ENCODE measurements at places on chromosomes 7 and 10. TPM values are rescaled to one million over a fixed set of nuclear protein-coding genes. Genes with fewer than 3 reads are reported as not detected.

- no peak for DNase-seq
- no peaks in the 10 kb centered on the region for H3K4me1 ChIP-seq
These were observed 45.9 kb upstream of the ZNF479 start for GRCh38 chr7:57177856-57178767.

GRCh38 chr10:127279334-127279774 lies 83.0 kb upstream of the INSYN2A start:
- no peaks in the 10 kb centered on the region for H3K36me3 ChIP-seq
- H3K4me3 ChIP-seq: no peak overlapping the region
- H3K27me3 ChIP-seq: no peaks in the 10 kb centered on the region
- H3K27ac ChIP-seq: no peak overlapping the region

DNA sequence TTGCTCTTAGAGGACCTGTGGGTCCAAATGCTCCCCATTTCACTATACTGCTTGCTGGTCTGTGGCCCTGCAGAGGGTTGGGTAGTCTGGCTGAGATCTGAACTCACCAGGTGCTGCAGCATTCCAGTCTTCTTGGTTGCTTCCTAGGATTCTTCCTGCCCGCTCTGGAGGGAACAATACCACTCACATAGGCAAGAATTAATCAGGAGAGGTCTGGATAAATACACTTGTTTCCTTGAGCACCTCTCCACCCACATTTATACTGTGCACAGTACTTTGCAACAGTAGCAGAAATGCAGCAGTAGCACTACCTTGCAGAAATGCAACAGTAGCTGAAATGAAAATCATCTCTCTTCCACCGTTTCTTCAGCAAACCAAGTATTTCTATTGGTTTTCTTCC lies 125.3 kb downstream of the INSYN2A start:
- H3K27me3 ChIP-seq: no peaks in the 10 kb centered on the region
- no peak for DNase-seq
- no peaks in the 10 kb centered on the region for H3K4me1 ChIP-seq
- no peak overlapping the region for H3K27ac ChIP-seq

DNA sequence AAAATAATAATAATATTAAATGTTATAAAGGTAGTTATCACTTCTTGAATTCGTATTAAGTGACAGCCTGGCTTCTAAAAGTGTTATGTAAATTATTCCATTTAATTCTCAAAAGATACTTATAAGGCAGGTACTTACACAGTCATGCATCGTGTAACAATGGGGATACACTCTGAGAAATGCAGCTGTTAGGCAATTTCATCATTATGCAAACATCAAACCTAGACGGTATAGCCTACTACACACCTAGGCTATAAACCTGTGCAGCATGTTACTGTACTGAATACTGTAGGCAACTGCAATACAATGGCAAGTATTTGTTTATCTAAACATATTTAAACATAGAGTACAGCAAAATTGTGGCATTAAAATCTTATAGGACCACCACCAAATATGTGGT lies 1.5 kb downstream of the IFIT1 start:
- H3K4me3 ChIP-seq: peak overlapping the region; percentile 87
- no peak for DNase-seq
- peaks cover 54% of the 10 kb centered on the region for H3K4me1 ChIP-seq
- no peak overlapping the region for H3K27ac ChIP-seq

DNA sequence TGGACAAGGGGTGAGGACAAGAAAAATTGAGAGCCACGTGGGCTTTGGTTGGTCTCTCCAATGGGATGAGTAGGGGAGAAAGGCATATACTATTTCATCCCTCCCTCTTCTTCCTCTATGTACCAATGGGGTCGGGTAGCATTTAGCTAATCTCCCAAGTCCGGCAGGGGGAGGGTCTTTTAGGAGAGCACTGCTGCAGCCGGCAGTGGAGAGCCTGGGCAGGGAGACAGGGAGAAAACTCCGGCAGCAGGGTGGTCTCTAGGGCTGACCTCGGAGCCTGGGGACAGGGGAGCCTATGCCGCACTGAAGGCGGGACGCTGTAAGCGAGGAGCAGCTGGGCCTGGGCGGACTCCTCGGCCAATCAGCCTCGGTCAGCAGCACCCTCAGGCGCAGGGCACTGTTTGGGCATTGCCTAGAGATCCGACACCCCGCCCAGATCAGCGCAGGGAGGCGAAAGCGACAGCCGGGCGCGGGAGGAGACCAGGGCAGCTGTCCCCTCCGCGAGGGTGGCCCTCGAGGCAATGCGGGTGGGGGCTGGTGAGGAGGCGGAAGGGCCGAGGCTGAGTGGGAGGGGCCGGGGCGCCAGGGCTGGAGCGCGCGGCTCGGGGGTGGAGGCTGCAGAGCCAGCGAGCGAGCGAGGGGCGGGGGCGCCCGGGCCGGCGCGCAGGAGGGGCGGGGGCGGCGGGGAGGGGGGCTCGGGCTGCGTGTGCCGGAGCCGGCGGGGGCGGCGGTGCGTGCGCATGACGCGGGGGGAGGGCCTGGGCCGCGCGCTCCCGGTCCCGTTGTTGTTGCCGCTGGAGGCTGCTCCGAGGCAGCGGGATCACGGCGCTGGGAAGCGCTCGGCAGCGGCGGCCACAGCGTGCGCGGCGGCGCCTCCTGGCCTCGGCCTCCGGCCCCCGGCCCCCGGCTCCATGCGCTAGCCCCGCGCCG lies at the start of gene AGAP3:
Gene AGAP3, plus strand, starts transcription at position 785 of the 930 bp plus-strand sequence. CDS start 267 bp downstream, outside the sequence.
- H3K4me1 ChIP-seq: peaks cover 39% of the 10 kb centered on the region
- peaks cover 4% of the 10 kb centered on the region for H3K36me3 ChIP-seq
- peak within 1 kb of the TSS; percentile 89 for H3K4me3 ChIP-seq
- DNase-seq: peak; percentile 63

DNA sequence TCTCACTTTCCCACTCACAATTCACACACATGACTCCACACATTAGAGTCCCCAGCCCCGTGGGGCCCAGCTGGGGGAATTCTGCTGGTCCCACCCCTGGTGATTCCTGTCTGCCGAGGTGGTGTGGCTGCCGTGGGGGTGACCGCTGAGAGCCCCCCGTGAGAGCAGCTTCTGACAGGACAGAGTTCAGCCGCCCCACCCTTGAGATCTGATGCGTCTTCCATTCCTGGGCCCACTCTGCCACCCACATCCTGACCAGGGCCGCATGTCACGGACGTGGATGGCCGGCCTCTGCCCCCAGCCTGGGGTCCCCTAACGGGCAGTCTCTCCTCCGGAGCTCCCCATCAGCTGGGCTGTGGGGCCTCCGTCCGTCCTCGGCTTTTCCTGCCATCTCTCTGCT lies 240.1 kb upstream of the PITRM1 start:
- H3K36me3 ChIP-seq: peaks cover 4% of the 10 kb centered on the region
- DNase-seq: no peak
- H3K4me3 ChIP-seq: no peak overlapping the region
- H3K27me3 ChIP-seq: peaks cover 16% of the 10 kb centered on the region
- H3K27ac ChIP-seq: no peak overlapping the region
- peaks cover 6% of the 10 kb centered on the region for H3K4me1 ChIP-seq

GRCh38 chr10:72098301-72098835 lies 10.0 kb upstream of the SPOCK2 start:
- DNase-seq: no peak
- H3K36me3 ChIP-seq: peaks cover 50% of the 10 kb centered on the region
- H3K4me3 ChIP-seq: no peak overlapping the region
- no peaks in the 10 kb centered on the region for H3K27me3 ChIP-seq

DNA sequence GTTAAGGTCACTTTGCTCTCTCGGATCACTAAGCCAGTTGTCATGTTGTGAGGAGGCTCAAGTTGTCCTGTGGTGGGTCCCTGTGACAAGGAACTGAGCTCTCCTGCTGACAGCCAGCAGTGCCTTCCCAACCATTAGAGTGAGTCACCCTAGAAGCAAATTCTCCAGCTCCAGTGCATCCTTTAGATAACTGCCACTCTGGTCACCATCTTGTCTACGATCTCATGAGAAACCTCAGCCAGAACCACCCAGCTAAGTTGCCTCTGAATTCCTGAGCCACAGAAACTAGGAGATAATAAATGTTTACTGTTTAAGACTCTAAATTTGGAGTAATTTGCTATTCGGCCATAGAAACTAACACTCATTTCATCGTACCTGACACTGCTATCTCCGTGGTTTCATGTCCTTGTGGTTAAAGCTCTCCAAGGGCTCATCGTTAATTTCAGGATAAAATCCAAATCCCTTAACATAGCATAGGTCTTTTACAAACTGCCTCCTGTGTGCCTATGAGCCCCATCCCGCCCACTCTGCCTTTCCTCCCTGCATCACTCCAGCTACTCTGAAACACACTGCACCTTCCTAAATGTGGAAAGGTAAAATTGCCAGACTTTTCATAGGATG lies 56.5 kb upstream of the WIPF3 start:
- no peaks in the 10 kb centered on the region for H3K4me1 ChIP-seq
- DNase-seq: no peak
- H3K4me3 ChIP-seq: no peak overlapping the region
- H3K27me3 ChIP-seq: peaks cover under 1% of the 10 kb centered on the region
- H3K27ac ChIP-seq: no peak overlapping the region

DNA sequence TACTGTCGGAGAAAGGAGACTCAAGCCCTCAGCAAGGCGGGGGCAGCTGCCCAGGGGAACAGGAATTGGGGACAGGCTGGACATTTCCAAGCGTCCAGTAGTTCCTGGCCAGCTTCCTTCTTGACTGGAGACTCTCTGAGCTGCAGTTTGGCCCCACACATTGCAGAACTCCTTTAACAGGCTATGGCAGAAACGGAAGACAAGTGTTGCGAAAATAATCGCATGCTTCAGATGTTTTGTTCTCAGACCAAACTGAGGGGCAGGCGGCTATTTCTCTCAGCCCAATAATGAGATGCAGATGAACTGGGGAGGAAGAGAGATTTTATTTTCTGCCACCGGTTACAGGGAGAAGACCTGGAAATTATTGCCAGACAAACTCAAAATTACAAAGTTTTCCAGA lies 88.0 kb upstream of the PFKP start:
- no peak overlapping the region for H3K4me3 ChIP-seq
- no peak for DNase-seq
- H3K36me3 ChIP-seq: no peaks in the 10 kb centered on the region

DNA sequence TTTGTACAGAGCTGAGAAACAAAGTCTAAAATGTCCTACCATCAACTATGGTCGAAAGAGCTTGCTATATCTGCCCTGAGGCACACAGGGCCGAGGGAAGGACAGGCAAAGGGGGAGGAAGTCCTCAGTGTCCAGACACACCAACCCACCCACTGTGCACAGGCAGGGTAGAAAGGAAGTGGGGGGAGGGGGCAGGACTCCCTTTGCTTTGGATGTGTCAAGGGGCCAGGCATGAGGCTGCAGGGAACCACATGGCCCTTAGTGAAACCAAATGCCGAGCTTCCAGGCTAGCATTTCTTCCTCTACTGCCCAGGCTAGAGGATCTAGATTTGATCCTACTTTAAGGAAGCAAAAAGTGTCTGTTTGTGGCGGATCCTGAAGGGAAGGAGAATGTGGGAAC lies 28.6 kb downstream of the KCNH2 start:
- H3K27ac ChIP-seq: no peak overlapping the region
- no peaks in the 10 kb centered on the region for H3K4me1 ChIP-seq
- no peak overlapping the region for H3K4me3 ChIP-seq

GRCh38 chr7:23114896-23115295 lies 9.3 kb downstream of the KLHL7 start:
- no peak for DNase-seq
- no peak overlapping the region for H3K27ac ChIP-seq
- peaks cover 2% of the 10 kb centered on the region for H3K4me1 ChIP-seq
- H3K4me3 ChIP-seq: no peak overlapping the region
- H3K36me3 ChIP-seq: no peaks in the 10 kb centered on the region
- H3K27me3 ChIP-seq: no peaks in the 10 kb centered on the region

- H3K4me3 ChIP-seq: no peak overlapping the region
- no peaks in the 10 kb centered on the region for H3K36me3 ChIP-seq
- H3K27me3 ChIP-seq: peaks cover 2% of the 10 kb centered on the region
- no peaks in the 10 kb centered on the region for H3K4me1 ChIP-seq
These were observed 60.3 kb downstream of the COBL start for GRCh38 chr7:51256209-51256781.

DNA sequence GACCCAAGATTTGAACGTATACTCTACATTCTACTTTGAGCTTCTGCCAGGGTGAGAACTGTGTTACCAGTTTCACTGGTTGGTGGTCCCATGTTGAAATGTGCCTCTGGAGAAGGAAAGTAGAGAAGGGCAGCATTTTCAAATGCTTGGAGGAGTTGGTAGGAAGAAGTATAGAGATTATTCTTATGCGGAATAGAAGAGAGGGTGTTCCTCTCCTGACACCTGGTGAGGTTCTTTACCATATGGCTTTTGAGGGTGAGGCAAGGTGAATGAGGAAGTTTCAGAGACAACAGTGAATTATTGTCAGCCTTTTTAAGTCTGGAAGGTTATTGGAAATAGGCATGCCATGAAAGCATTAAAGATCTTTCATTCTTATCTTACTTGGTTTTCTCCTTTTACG lies 34.3 kb downstream of the R3HCC1L start:
- no peak for DNase-seq
- H3K27ac ChIP-seq: no peak overlapping the region
- peaks cover 4% of the 10 kb centered on the region for H3K4me1 ChIP-seq
- H3K36me3 ChIP-seq: peaks cover 36% of the 10 kb centered on the region

- H3K27me3 ChIP-seq: no peaks in the 10 kb centered on the region
- no peak overlapping the region for H3K27ac ChIP-seq
- no peak overlapping the region for H3K4me3 ChIP-seq
These were observed 74.6 kb downstream of the CACUL1 start for GRCh38 chr10:118680197-118680596.

- H3K4me3 ChIP-seq: no peak overlapping the region
- H3K36me3 ChIP-seq: no peaks in the 10 kb centered on the region
- H3K27ac ChIP-seq: no peak overlapping the region
These were observed 41.8 kb upstream of the LRRC18 start for GRCh38 chr10:48981310-48981907.

DNA sequence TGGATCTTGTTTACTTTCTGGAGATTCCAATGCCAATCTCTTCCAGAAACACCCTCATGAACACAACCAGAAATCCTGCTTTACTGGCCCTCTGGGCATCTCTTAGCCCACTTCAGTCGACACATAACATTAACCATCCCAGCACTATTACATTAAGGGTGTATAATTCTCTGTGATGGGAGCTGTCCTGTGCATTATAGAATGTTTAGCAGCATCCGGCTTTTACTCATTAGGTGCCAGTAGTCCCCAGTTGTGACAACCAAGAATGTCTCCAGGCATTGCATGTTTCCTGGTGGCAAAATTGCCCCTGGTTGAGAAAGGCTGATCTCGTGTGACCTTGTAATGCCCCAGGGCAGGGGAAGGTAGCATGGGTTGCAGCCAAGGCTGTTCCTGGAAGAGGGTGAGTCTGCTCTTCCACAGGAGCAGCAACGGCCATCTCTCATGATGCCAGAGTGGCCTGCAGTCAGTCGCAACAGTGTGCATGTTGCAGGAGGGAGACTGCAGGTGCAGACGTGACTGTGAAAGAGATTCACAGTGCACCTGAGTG lies 2.6 kb upstream of the DDC start:
- H3K27me3 ChIP-seq: peaks cover 24% of the 10 kb centered on the region
- H3K36me3 ChIP-seq: no peaks in the 10 kb centered on the region
- no peak overlapping the region for H3K27ac ChIP-seq
- no peaks in the 10 kb centered on the region for H3K4me1 ChIP-seq

- peaks cover 5% of the 10 kb centered on the region for H3K27me3 ChIP-seq
- H3K4me1 ChIP-seq: peaks cover 8% of the 10 kb centered on the region
- no peaks in the 10 kb centered on the region for H3K36me3 ChIP-seq
- no peak overlapping the region for H3K27ac ChIP-seq
- H3K4me3 ChIP-seq: no peak overlapping the region
These were observed 82.1 kb downstream of the USP6NL start for GRCh38 chr10:11529276-11529903.

Gene CCAR1
- total RNA-seq: 80.1 TPM

Gene CLRN3
- total RNA-seq: not detected

Gene MYL10
- not detected for total RNA-seq

Gene PTN
- not detected for total RNA-seq

Gene SLC26A4
- total RNA-seq: 10.9 TPM

Gene ALOX5
- total RNA-seq: 6.8 TPM

Gene LRRN3
- total RNA-seq: 18.0 TPM

Gene VSTM4
- 0.10 TPM for total RNA-seq

Gene ERVW-1
- total RNA-seq: not detected

Gene ACSL5
- total RNA-seq: 55.0 TPM

Gene ANKRD61
- 0.20 TPM for total RNA-seq

Gene TFPI2
- total RNA-seq: not detected

Gene ACSM6
- total RNA-seq: not detected

Gene PHYH
- 11.2 TPM for total RNA-seq

All from activated CD4-positive, alpha-beta memory T cell treated with anti-CD3 and anti-CD28 coated beads, Interleukin-2, amount 10 ng/mL, durations not matched to agents 7 days and 5 days (primary cell).